Activated CD4-positive, alpha-beta T cell treated with anti-CD3 and anti-CD28 coated beads for 36 hours (primary cell): ENCODE measurements at places on chromosomes 16 and 17. TPM values are rescaled to one million over a fixed set of nuclear protein-coding genes. Genes with fewer than 3 reads are reported as not detected.

DNA sequence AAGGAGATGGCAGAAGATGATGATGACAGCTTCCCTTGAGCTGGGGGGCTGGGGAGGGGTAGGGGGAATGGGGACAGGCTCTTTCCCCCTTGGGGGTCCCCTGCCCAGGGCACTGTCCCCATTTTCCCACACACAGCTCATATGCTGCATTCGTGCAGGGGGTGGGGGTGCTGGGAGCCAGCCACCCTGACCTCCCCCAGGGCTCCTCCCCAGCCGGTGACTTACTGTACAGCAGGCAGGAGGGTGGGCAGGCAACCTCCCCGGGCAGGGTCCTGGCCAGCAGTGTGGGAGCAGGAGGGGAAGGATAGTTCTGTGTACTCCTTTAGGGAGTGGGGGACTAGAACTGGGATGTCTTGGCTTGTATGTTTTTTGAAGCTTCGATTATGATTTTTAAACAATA lies 16.9 kb downstream of the PSMD3 start:
- no peak for DNase-seq

The HOXB3 gene
- total RNA-seq, result 1.2 TPM

- DNase-seq, result peak; percentile 48
These were observed 11.4 kb downstream of the DYNC1LI2 start for GRCh38 chr16:66740010-66740409.

The CBFA2T3 gene
- 0.30 TPM for total RNA-seq

DNA sequence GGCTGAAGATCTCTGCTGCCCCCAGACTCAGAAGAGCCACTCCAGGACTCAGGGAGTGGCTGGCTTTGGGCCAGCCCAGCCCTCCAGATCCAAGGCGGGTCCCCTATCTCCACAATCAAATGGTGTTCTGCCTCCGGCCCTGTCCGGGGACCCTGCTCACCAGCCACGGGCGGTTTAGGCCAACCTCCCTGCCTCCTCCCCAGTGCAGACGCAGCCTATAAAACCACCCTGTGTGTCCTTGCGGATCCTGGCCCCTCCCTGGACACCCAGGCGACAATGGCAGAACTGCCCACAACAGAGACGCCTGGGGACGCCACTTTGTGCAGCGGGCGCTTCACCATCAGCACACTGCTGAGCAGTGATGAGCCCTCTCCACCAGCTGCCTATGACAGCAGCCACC lies at the start of gene SLC12A3:
SLC12A3 (plus strand) TSS at position 248 of the 400 bp plus-strand sequence; CDS start at position 277, 29 bp downstream.
- DNase-seq, result no peak

- no peak for DNase-seq
These were observed 119.2 kb upstream of the CACNG5 start for GRCh38 chr17:66715745-66716156.

DNA sequence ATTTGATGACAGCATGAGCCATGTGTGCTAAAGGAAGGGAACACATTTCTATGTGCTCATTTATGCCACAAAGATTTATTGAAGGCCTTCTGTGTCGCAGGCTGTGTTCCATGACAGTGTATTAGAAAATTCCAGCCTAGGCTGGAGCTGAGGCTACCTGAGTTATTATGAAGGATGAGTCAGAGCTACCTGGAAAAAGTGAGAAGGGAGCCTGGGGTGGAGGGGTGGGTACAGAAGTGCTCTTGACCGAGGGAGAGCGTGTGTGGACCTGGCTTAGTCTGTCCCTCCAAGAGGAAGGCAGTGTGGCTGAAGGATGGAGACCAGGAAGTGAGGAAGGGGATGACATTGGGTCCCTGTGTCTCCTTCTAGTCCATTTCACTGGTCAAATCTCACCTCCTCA lies 98.3 kb downstream of the N4BP1 start:
- no peak for DNase-seq

The RTN4RL1 gene
- 0.18 TPM for total RNA-seq

The IL32 gene
- 2,360 TPM for total RNA-seq

The ORC6 gene
- 43.4 TPM for total RNA-seq

GRCh38 chr16:67260426-67261063 lies 11.8 kb downstream of the SLC9A5 start:
- DNase-seq, result peak; percentile 67

DNA sequence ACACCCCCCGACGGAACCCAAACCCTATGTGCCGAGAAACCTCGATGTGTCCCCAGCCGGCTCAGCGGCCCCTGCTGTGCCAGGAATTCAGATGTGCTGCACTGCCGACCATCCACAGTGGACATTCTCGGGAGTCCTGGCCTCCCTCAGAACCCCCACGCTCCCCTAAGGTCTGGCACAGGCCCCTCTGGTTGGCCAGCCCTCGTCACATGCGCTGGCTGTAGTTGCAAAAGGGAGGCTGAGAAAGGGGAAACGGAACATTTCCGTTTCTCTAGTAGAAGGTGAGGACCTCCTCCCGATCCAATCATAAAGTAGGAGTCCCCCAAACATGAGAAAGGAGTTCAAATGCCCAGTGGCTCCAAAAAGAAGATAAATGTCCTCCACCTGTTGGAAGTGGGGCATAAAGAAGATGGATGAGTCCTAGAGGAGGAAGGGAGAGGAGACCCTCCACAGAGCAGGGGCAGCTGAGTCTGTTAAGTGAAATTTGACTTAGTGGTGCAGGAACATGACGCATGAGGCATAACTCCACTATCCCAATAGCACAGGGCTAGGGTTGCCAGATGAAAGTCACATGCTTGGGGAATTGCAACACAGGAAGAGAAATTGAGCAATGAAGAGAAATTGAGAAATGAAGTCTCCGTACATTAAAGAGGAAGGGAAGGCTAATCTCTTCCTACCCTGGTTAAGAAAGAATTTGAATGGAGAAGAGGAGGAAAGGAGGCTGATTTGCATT lies 49.3 kb upstream of the WSB1 start:
- DNase-seq, result no peak

The LDHD gene
- total RNA-seq, result not detected

GRCh38 chr16:71629278-71630016 lies 3.5 kb downstream of the MARVELD3 start:
- DNase-seq, result no peak

GRCh38 chr16:89815639-89816348 lies 653 bp downstream of the FANCA start:
- peak; percentile 43 for DNase-seq

The GRAP gene
- total RNA-seq, result 10.7 TPM

- no peak for DNase-seq
These were observed 5.1 kb upstream of the PYY start for GRCh38 chr17:43958748-43959352.

DNA sequence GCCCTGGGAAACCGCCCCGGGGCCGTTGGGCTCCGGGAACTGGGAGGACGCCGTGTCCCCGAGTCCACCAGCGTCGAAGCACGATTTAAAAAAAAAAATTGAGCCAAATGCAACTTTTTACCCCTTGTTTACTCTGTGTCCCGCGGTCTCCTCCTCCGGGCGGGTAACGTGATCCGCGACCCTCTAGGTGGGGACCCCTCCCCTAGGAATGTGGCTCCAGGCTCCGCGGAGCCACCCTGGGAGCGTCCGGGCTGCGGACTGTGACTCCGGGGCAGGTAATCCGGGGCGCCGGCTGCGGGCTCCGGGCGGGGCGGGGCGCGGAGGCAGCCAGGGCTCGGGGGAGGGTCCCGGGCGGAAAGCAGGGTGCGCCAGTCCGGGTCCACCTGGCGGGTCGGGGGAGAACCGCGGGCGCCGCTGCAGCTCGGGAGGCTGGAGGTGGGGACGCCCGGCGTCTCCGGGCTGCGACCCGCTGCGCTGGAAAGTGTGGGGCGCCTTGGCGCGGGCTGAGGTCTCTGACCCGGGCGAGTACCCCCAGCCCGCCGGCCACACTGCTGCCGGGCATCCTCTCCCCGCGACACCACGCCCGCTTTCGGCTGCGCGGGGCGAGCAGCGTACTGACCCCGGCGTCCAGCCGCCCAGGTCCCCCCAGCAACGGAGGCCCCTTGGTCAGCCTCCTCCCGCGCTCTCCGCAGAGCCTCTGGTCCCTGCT lies 852 bp upstream of the HELZ start:
- peak; percentile 68 for DNase-seq

The OR1A1 gene
- not detected for total RNA-seq

The CEP295NL gene
- total RNA-seq, result not detected

The IKZF3 gene
- total RNA-seq, result 37.6 TPM

DNA sequence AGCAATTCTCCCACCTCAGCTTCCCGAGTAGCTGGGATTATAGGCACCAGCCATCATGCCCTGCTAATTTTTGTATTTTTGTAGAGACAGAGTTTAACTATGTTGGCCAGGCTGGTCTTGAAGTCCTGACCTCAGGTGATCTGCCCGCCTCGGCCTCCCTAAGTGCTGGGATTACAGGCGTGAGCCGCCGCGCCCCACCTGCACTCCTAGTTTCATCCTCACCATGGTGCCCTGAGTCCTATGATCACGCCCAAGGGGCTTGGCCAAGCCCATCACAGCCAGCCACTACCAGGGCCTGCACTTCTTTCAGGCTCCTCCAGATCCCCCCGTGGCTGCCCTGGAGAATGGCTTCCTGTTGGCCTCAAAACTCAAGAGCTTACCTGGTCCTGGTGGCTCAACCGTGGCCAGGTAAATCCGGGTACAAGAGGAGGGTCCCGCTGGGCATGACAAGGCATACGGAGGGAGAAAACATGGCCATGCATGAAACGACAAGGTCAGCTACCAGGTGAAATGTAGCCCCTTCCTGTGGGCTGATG lies 20.4 kb upstream of the TFAP4 start:
- no peak for DNase-seq

The PSMB10 gene
- 195 TPM for total RNA-seq

The NPIPB9 gene
- 0.83 TPM for total RNA-seq

The CHP2 gene
- total RNA-seq, result not detected

The KRT27 gene
- not detected for total RNA-seq

- no peak for DNase-seq
These were observed 42.9 kb upstream of the TEKT3 start for GRCh38 chr17:15384142-15384787.

DNA sequence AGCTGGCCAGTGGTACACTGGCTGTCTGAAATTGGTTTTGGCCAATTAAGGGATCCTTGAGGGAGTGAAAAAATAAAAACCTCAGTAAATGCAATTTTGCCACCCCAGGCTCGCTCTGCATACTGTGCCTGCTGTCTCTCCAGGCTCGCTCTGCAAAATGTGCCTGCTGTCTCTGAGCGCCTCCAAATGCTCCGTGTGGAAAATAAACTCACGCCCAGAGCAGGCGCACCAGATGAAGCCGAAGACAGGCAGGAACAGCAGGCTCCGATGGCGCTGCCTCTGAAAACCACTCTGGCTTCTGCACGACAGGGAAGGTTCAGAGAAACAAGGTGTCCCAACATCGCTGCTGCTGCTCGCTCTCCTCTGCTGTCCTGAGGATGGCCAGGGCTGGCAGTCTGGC lies 29.1 kb downstream of the SNN start:
- DNase-seq, result no peak

DNA sequence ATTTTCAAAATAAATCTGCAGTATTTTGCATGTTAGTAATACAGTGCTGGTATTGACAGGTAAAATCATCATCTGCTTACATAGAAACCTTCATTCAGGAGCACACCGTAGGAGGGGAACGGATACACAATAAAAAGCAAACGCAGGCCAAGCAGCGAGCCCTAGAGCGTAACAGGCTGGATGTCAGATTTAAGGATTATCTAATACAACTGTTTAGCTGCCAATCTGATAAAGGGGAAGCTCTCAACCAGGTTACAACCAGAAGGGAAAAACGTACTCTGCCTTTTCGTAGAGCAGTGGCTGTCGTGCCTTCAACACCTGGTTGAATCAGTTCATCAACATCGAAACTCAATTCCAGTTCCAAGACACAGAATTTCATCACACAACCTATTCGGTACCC lies 16.4 kb upstream of the CUEDC1 start:
- no peak for DNase-seq

GRCh38 chr17:49498029-49498615 lies 3.0 kb downstream of the NGFR start:
- no peak for DNase-seq

DNA sequence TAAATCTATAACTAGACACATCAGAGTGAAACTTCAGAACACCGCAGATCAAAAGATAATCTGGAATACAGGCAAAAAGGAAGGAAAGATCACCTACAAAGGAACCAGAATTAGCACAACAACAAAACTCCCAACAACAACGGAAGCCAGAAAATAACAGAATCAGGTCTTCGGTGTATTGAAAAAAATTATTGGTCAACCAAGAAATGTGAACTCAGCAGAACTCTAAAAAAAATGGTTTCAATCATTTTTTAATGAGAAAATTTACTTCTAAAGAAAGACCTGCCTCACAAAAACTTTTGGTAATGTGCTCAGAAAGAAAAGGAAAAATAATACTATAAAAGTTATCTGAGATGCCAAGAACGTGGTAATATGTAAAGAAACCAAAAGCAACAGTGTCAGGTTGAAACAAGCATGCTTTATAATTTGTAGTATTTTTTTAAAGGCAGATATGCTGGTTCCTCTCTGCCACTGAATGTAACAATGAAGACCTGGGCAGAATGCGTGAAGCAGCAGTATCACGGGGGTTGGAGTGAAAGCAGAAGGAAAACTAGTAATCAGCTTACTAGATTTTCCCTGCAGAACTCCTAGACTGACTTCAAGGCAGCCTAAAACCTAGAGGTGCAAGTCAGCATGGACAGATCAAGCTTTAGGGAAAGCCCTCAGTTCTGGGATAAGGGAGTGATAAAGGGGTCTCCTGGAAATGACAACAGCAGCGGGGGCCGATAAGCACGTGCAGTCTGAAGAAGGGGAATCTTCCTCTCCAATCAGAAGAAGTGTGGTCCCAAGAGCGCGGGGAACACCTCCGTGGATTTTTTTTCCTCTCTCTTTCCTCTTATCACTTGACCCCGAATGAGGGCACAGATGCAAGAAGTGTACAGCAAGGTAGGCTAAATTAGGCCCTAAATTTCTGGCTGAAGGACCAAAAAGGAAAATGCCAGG lies 80.9 kb upstream of the TEKT1 start:
- no peak for DNase-seq

DNA sequence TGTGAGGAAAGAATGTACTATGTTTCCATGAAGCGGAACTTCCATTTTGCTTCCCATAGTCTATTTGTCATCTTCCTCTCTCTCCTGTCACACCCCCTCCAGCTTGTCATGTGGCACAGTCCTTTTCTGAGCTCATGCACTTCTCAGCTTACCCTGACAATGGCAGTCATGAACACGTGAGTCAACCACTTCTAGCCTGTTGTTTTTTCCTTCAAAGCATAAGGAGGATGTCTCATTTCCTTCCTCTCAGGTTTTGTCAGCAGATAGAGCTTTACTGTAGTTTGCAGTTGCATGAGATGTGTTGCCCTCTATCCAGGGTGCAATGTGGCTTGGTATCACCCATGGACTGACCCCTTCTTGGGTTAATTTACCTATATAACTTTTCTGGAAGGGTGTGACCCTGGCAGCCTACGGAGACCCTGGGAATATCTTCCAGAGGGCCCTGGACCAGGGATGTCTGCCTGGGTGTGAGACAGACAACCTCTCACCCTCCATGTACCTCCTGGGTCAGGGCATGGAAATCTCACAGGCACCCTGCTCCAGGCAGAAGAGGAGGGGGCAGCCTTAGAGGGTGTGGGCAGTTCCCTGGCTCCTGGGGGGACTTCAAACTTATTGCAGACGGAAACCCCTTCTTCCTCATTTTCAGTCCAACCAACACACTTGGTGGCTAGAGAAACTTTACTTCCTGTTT lies 4.0 kb upstream of the ZNF267 start:
- peak; percentile 84 for DNase-seq
